ENCODE measurements at places on chromosomes 2 and 18. TPM values are rescaled to one million over a fixed set of nuclear protein-coding genes. Genes with fewer than 3 reads are reported as not detected.

- no peak overlapping the region for H3K4me3 ChIP-seq
- H3K27ac ChIP-seq: no peak overlapping the region
- H3K27me3 ChIP-seq: no peaks in the 10 kb centered on the region
- no peaks in the 10 kb centered on the region for H3K36me3 ChIP-seq
- H3K4me1 ChIP-seq: peaks cover 15% of the 10 kb centered on the region
These were observed 3.2 kb upstream of the DDX1 start for GRCh38 chr2:15588329-15588919.

- peaks cover 50% of the 10 kb centered on the region for H3K4me1 ChIP-seq
- no peaks in the 10 kb centered on the region for H3K36me3 ChIP-seq
- H3K27ac ChIP-seq: peak overlapping the region; percentile 89
- H3K27me3 ChIP-seq: no peaks in the 10 kb centered on the region
- DNase-seq: peak; percentile 49
- H3K4me3 ChIP-seq: peak overlapping the region; percentile 87
These were observed 110.5 kb downstream of the TCF4 start for GRCh38 chr18:55477499-55477859.

The PLEK gene
- total RNA-seq: not detected

- no peak for DNase-seq
- H3K27me3 ChIP-seq: peaks cover 19% of the 10 kb centered on the region
- H3K27ac ChIP-seq: no peak overlapping the region
- H3K4me3 ChIP-seq: no peak overlapping the region
- no peaks in the 10 kb centered on the region for H3K36me3 ChIP-seq
These were observed 159.2 kb downstream of the BCL2 start for GRCh38 chr18:63160172-63160995.

The OR6B2 gene
- total RNA-seq: not detected

The RAPH1 gene
- total RNA-seq: 40.9 TPM

- DNase-seq: peak; percentile 8
- peak overlapping the region; percentile 66 for H3K4me3 ChIP-seq
- H3K27ac ChIP-seq: peak overlapping the region; percentile 95
- peaks cover 1% of the 10 kb centered on the region for H3K27me3 ChIP-seq
- H3K36me3 ChIP-seq: no peaks in the 10 kb centered on the region
These were observed 5.8 kb upstream of the PAX8 start for GRCh38 chr2:113284476-113284875.

The DCDC2C gene
- not detected for total RNA-seq

DNA sequence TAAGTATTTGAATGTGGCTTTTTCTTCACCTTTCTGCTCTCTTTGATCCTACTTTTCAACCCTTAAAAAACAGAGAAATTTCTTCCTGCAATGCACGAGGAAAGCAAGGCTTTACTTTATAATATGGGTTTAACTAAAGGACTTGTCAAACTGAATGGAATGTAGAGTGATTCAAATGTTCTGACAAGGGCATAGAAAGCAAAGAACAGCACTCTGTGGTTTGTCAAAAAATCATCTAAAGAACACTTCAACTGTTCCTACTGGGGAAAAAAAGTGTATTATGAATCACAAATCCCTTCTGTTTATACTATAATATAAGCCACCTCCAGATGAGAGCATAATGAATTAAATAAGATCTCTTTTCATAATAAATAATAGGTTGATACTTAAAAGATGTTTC is 45.0 kb upstream of the RIT2 start:
- H3K36me3 ChIP-seq: no peaks in the 10 kb centered on the region
- no peak overlapping the region for H3K4me3 ChIP-seq
- H3K27me3 ChIP-seq: no peaks in the 10 kb centered on the region
- no peaks in the 10 kb centered on the region for H3K4me1 ChIP-seq
- no peak overlapping the region for H3K27ac ChIP-seq
- no peak for DNase-seq

DNA sequence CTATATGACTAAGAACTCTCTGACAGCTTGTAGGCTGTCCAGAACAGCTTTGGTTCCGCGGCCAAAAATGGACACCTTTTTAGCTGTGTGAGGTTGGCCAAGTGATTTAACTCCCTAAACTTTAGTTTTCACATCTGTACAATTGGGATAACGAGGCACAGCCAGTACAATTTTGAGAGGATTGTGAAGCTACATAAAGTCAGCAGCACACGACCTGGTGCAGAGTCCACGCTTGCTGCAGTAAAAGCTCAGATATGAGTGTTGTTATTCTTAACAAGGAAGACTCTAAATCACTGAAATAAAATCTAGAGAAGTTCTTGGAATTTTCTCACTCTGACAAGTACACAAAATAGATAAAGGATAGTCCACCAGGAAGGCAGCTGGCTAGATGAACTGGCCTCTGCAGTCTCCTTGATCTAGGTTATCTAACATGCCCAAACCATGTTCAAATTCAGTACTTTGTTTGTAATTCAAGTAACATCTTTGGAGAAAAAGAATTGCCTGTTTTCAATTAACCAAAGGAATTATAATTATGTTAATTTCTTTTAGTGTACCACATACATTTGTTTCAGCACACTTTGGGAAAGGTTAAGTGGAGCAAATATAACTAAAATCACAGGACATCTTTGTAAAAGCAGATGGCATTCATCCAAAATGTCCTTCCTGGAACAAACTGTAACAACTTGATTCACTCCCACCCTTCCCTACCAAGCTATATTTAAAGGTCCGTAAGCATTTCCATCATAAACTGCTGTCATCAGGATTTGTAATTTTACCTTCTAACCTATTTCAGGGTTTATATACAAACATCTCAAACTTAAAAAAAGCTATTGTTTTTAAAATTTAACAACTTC is 201.7 kb upstream of the STK17B start:
- H3K4me1 ChIP-seq: peaks cover 11% of the 10 kb centered on the region
- no peak overlapping the region for H3K4me3 ChIP-seq
- no peak for DNase-seq
- H3K36me3 ChIP-seq: peaks cover 7% of the 10 kb centered on the region
- no peak overlapping the region for H3K27ac ChIP-seq

The EPG5 gene
- total RNA-seq: 54.2 TPM

- 0 out of 2 replicates have a peak, but pooled peaks cover 2% of the 10 kb centered on the region for H3K36me3 ChIP-seq
- H3K4me1 ChIP-seq: no peaks in the 10 kb centered on the region
- no peak overlapping the region for H3K27ac ChIP-seq
- peaks cover 38% of the 10 kb centered on the region for H3K27me3 ChIP-seq
- no peak for DNase-seq
These were observed 201.1 kb downstream of the VAPA start for GRCh38 chr18:10114717-10115463.

The SLC4A3 gene
- total RNA-seq: 10.2 TPM

- no peak overlapping the region for H3K4me3 ChIP-seq
- H3K27me3 ChIP-seq: peaks cover 3% of the 10 kb centered on the region
- H3K27ac ChIP-seq: no peak overlapping the region
- no peaks in the 10 kb centered on the region for H3K36me3 ChIP-seq
These were observed 37.7 kb upstream of the MEX3C start for GRCh38 chr18:51235009-51235789.

DNA sequence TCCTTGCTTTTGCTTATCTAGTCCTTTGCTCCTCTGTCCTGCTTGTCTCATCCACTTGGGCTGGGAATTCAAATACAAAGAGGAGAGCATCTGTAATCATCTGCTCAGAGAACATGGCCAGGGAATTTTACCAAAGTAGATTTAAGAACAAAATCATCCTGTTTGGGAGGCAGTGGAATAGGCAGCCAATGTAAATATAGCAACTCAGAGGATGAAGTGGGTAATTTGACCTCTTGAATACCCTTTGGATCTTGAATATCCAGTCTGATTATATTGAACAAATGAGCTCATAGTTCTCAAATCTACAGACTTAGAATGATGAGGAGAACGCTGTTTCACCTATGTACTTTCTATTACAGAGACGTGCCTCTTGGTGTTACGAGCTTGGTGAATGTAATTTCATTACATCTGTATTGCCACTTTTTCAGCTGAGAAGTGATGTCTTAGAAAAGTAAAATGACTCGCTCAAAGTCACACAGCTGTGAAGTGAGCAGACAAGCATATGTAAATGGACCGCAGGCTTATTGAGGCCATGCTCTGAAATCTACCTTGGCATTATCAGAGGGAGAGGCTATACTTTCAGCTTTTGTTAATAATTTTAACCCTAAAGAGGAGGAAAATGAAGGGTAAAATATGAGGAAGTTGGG is 266.3 kb downstream of the MTX2 start:
- no peak for DNase-seq
- peak overlapping the region; percentile 47 for H3K4me3 ChIP-seq
- H3K36me3 ChIP-seq: no peaks in the 10 kb centered on the region
- peaks cover 24% of the 10 kb centered on the region for H3K4me1 ChIP-seq
- peaks cover 18% of the 10 kb centered on the region for H3K27me3 ChIP-seq

DNA sequence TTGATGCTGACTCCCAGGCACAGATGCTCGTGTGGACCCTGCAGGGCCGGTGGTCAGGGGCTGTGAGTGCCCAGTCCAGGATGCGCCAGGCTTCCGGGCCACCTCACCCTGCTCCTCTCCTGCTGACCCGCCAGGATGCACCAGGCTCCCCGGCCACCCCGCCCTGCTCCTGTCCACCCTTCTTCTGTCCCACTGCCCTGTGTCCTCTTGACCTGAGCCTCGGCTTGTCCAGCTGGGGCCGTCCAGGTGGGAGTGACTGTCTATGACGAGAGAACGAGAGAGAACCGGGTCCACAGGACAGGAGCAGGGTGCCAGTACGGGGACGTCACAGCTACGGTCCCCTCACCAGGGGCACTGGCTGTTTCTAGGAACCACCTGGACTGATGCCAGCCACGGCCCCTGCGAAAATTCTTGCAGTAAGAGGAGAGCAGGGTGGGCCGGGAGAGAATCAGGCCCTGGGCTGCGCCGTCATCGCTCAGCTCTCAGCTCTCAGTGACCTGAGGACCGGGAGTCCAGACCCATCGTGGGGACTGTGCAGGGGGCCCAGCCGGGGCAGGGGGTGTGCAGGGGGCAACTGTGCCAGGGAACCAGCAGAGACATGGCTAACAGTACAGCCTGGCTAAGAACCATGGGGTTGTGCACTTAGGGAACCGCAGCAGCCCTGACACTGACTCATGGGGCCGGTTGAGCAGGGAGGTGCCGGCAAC is 12.9 kb upstream of the NFATC1 start:
- no peaks in the 10 kb centered on the region for H3K36me3 ChIP-seq
- H3K4me3 ChIP-seq: no peak overlapping the region
- DNase-seq: no peak
- no peak overlapping the region for H3K27ac ChIP-seq
- peaks cover 15% of the 10 kb centered on the region for H3K27me3 ChIP-seq

GRCh38 chr2:156333951-156334495 is 1.5 kb upstream of the NR4A2 start:
- peak overlapping the region; percentile 98 for H3K4me3 ChIP-seq
- DNase-seq: peak; percentile 49
- H3K36me3 ChIP-seq: peaks cover 6% of the 10 kb centered on the region
- H3K4me1 ChIP-seq: peaks cover 44% of the 10 kb centered on the region

- H3K4me3 ChIP-seq: no peak overlapping the region
- no peak overlapping the region for H3K27ac ChIP-seq
- peaks cover 4% of the 10 kb centered on the region for H3K27me3 ChIP-seq
- no peaks in the 10 kb centered on the region for H3K36me3 ChIP-seq
These were observed 58.9 kb upstream of the TEX51 start for GRCh38 chr2:126839796-126840195.

DNA sequence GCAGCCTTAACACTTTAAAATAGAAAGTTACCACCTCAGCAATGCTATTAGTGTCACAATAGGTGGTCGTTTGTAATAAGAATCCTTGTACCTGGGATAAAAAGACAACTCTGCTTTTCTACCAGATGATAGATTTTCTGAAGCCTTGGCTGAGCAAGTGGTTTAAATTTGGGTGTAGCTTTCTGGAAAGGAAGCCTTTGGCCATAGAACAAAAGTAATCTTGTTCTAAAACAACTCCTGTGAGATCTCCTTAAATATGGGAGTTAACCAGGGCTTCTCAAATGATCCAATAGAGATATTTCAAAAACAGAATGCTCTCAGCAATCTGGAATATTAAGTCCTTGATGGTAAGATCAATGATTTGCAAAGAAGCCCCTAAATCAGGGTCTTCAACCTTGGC is 261.6 kb downstream of the ZNF516 start:
- H3K27me3 ChIP-seq: peaks cover 8% of the 10 kb centered on the region
- no peak overlapping the region for H3K27ac ChIP-seq
- no peak overlapping the region for H3K4me3 ChIP-seq

Measured in HFFc6 (cell line).